ENCODE measurements at places on chromosomes 5 and 9.

- DNase-seq: peak; percentile 88
These were observed 29.9 kb downstream of the CD180 start for GRCh38 chr5:67166460-67167285.

DNA sequence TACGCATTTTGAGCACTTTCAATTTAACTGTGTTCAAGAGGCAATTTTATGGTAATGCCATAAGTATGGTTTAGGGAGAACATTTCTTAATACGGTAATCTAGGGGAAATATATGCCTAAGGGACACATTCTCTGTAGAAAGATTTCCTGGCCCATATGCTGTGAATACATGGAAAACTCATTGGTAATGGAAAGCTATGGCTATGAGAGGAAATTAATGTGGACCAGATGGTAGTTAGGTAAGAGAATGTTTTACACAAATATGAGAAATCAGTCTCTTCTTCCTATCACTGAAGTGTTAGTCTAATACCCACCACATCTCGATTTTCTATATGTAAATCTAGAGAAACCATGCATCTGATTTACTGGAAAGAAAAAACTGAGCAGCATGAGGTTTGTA is 105.0 kb downstream of the SEMA6A start:
- DNase-seq: no peak

GRCh38 chr5:136276946-136277345 is 84.0 kb upstream of the SMIM32 start:
- DNase-seq: no peak

- DNase-seq: no peak
These were observed 58.4 kb downstream of the UGCG start for GRCh38 chr9:111955048-111955447.

GRCh38 chr5:181283347-181283746 is 22.4 kb upstream of the TRIM52 start:
- no peak for DNase-seq

GRCh38 chr9:99070681-99071080 is 34.2 kb upstream of the TGFBR1 start:
- no peak for DNase-seq

GRCh38 chr5:144196612-144197011 is 25.9 kb downstream of the KCTD16 start:
- no peak for DNase-seq

- no peak for DNase-seq
These were observed 414.3 kb downstream of the ANXA1 start for GRCh38 chr9:73565833-73566465.

GRCh38 chr5:35304291-35304690 is 74.0 kb upstream of the PRLR start:
- DNase-seq: no peak

GRCh38 chr9:94656200-94656599 is 16.9 kb upstream of the FBP1 start:
- no peak for DNase-seq

DNA sequence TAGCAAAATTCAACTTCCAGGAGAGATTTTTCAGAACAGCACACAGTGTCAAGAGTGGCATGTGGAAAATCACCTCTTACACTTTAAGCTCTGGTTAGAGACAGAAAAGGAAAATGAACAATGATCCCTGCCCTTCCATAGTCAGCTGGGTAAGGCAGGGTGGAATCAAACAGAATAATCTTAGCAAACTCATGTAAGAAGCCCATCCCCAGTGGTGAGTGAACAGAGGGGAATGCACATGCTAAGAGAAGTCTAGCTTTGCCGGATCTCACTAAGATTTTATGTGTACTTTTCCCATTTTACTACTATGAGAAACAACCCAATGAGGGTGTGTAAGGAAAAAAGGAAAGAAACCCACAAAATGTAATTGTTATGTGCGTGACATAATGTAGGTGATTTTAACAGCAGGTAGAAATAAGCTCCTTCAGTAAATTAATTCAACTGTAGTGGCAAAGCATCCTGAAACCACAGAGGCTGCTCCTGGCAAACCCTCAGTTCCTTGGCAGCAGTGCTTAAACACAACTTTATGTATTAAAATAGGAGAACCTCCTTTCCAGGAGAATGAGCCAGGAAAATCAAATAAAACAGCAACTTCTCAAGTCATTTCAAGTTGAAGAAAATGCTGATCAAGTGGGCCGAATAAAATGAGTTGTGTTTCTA is 366.0 kb upstream of the TRPC7 start:
- no peak for DNase-seq

- DNase-seq: no peak
These were observed 71.8 kb upstream of the SMIM15 start for GRCh38 chr5:61234019-61234418.

- DNase-seq: no peak
These were observed 28.2 kb downstream of the COL15A1 start for GRCh38 chr9:98971915-98972223.

DNA sequence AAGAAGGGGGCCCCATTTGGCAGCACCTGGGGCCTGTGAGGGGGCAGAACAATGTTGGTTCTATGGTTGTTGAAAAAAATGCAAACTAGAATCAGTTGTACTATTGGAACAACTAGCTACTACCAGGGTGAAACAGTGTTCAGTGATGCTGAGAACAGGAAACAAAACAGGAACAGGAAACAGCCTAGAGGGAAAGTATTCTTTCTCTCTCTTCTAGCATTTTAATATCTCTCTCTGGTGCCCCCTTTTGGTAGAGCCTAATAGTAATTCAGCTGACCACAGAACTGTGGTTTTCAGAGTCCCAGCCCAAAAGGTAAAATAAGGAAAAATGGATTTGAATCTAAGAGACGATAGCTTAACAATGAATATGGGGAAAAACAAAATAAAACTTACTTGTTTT is 138.0 kb upstream of the KCNN2 start:
- no peak for DNase-seq

- no peak for DNase-seq
These were observed 1073.2 kb upstream of the DMAC1 start for GRCh38 chr9:8872802-8873201.

- DNase-seq: no peak
These were observed 17.6 kb downstream of the DCANP1 start for GRCh38 chr5:135429301-135430134.

DNA sequence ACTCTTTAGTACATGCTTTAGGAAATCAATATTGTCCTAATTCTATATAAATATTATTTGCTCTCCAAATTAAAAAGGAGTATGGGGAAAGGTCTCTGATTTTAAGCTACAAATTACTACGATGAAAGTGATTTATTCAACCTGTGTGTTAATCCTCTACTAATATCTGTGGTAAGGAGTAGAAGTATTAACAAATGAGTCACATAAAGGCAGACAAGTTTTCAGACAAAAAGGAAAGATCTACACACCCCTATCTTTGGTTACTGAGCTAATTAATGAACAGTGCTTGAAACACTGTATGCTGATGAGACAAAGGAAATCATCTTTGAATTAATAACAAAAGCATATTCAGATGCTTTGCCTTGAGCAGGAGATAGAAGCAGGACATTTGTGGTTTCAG is 15.9 kb downstream of the LOX start:
- no peak for DNase-seq

- DNase-seq: no peak
These were observed 658.4 kb downstream of the EFNA5 start for GRCh38 chr5:107012371-107012770.

- DNase-seq: no peak
These were observed 49.0 kb upstream of the POU5F2 start for GRCh38 chr5:93790401-93790800.

DNA sequence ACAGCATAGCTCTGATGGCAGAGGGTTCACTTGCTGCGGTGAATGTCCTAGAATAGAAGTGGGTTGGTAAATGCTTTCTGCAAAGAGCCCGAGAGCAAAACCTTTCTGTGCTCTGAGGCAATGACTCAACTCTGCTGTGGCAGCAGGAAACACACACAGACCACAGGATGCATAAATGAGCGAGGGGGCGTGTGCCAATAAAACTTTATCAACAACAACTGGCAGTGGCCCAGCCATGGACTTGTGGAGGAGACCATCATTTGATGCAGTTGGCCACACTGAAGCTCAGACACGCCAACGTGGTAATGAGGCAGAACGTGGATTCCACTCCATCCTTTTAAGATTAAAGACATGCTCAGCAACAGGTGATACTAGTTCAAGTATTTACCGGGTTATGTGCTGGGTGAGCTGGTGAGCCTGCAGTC is 6.8 kb downstream of the MRPL36 start:
- peak; percentile 72 for DNase-seq

GRCh38 chr9:94586316-94586715 is 7.3 kb downstream of the FBP2 start:
- DNase-seq: no peak

GRCh38 chr9:111730937-111731567 is 63.7 kb downstream of the SHOC1 start:
- DNase-seq: no peak

GRCh38 chr5:54704333-54704732 is 186.8 kb downstream of the SNX18 start:
- DNase-seq: no peak

GRCh38 chr9:96478829-96479371 is 28.9 kb downstream of the HABP4 start:
- no peak for DNase-seq

GRCh38 chr9:74846766-74847165 is 41.0 kb downstream of the TRPM6 start:
- no peak for DNase-seq

- no peak for DNase-seq
These were observed 155.8 kb downstream of the DRD1 start for GRCh38 chr5:175288048-175288621.
